Right cardiac atrium (tissue), 5 donors: ENCODE measurements at places on chromosomes 6 and 20. TPM values are rescaled to one million over a fixed set of nuclear protein-coding genes. Genes with fewer than 3 reads are reported as not detected.

CGA gene
- total RNA-seq: not detected

DNA sequence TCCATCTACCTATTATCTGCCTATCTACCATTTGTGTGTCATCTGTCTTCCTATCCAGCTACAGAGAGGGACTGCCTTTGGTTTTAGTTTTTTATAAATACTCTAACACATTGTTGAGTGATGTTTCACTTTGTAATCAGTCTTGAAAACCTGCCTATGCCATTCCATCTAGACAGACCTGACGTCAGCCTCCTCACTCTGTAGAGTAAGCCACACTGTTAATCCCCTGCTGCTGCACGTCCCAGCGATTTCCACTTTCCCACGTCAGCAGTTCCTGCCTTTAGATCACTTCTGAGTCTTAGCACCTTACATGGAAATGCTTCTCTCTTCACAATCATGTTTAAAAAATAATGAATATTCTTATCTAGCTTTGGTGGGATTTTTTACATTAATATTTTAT, 54.8 kb downstream of the PLG start:
- no peak for DNase-seq

NHLRC1 gene
- total RNA-seq: 3.7 TPM

DNA sequence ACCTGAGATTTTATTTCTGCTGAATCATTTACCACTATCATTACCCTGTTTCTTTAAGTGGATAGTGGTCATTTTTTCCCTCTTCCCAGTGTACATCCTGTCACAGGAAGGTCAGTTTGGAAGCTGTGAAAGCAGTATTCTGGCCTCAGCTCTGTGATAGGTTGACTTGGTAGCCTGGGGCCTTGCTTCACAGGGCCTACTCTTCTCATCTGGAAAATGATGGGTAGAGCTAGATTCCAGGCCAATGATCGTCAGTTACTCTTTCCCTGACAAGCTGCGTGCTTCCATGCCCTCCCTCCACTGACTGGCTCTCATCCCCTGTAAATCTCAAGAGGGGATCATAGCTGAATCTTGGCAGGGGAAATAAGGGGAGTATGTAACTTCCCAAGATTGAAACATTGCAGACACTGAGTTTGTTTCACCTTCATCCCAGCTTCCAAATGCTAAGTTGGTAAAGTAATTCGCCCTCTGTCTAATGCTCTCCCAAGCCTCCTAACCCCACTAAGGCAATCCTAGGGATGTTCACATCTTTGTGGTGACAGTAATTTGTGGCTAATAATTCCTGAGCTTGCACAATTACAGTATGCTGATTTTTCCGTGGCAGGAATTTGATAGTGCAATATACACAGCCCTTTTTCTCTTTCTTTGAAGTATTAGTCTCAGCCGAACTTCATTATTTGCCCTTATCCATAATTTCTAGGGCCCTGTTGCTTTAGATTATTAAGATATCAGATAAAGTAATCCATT, 51.2 kb downstream of the VAPB start:
- no peak for DNase-seq

COL21A1 gene
- total RNA-seq: 25.2 TPM

DNA sequence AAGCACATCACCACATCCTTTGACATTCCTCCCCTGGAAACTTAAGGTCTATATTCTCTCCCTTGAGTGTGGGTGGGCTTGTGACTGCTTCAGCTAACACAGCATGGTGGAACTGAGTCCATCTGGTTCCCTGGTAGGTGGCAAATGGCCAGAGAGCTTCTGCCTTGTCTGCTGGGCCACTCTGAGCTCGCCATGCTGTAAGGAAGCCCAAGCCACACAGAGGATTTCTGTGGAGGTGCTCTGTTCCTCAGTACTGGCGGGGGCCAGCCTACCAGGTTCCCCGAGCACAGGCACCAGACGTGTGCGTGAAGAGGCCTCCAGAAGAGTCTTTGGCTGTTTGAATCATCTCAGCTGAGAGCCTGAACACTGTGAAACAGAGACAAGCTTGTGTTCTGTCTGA, 41.6 kb upstream of the PMEPA1 start:
- DNase-seq: no peak

DNA sequence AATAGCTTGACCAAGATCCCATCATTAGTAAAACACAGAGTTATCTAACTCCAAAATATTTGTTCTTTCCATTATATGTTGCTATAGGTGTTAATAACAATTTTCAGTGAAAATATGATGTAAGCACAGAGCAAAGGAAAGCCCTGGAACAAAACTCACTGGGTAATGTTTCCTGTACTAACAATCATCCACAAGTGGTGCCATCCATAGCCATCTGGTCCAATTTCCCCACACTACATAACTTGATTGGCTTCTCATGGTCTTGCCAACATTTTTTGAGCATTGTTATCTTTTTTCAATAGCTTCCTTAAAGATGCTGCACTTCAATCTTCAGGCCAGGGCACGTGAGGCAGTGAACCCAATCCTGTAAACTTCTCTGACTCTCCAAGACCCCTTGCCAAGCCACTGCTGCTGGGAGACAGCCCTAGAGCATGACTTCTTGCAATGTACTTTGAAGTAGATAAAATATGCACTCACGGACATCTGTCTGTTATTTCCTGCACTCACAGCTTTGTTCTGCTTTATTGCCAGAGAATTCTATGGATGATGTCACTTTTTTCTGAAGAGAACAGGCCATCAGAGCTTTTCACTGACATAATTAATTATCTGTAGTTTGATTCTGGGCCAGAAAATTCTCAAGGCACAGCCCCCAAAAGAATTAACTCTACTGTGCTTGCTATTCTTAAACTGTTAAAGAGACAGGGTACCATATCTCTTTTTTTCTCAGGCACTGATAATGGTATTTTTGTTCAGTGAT, 97.5 kb upstream of the TMEM30A start:
- DNase-seq: no peak

LRRC73 gene
- total RNA-seq: 0.82 TPM

DNA sequence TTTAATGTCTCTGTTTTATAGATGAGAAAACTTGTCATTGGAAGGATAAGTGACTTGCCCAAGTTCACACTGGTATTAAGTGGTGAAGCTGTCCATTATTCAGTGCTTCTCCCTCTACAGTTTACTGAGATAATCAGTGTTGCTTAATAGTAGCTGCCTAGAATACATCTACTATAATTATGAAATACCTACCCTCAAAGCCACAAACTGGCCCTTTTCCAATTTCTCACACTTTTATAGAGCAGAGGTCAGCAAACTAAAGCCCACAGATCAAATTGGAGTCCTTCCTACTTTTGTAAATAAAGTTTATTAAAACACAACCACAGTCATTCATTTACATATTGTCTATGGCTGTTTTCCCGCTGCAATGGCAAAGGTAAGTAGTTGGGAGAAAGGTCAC, 73.5 kb downstream of the EYS start:
- DNase-seq: no peak

PTK7 gene
- total RNA-seq: 9.4 TPM

WFDC12 gene
- total RNA-seq: not detected

HLA-DRB1 gene
- total RNA-seq: 86.4 TPM

DNA sequence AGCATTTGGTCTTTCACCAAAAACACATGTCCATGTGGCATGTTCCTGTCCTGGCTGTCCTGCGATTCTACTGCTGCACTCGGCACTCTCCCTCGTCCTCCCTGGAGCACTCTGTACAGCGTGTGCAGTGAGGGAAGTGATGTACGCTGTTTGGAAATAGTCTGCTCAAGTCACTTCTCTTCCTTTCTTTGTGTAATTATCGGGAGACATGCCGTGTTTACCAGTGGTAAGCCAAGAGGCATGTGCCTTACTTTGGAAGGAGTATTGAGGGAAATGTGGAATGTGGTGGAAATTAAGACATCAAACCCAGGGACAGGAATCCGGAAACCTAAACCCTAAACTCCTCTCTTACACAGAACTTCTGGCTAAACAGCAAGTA, 268.5 kb upstream of the FOXQ1 start:
- no peak for DNase-seq

- DNase-seq: no peak
These were observed 62.2 kb upstream of the CLDN20 start for GRCh38 chr6:155201461-155202226.

DNA sequence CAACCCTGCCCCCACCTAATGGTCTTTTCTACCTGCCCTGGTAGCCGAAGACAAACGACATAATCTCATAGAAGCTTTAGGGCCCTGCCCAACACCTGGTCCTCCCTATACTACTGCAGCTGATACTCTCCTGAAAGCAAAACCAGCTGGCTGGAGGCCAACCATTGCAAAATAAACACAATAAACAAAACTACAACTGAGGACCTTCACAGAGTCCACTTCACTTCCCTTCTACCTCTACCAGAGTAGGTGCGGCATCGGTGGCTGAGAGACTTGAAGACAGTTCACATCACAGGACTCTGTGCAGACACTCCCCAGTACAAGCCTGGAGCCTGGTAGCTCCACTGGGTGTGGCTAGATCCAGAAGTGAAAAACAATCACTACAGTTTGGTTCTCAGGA, 476.2 kb downstream of the MMUT start:
- no peak for DNase-seq

GRCh38 chr6:18380158-18380836, 6.9 kb upstream of the RNF144B start:
- no peak for DNase-seq

DNA sequence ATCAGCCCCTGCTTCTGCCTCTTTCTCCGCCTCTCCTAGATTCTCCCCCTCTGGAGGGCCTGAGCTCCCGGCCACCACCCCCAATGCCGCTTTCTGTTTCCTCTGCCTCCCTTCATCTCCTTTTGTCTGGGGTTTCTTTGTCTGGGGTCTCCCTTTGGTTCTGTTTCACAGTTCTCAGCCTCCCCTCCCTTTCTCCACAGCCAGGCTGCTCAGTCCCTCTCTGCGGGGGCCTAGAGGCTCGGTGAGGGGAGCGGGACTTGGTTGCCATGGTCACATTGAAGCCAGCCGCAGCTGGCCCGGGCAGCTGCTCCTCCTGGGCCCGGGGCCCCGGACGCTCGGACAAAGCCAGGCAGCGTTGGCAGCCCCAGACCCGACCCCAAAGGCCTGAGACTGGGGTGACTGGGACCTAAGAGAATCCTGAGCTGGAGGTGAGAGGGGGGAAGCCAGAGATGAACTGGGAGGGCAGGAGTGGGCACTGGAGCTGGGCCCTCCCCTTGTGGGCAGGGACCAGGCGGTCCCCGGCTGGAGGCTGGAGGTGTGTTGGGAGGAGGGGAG, 3.5 kb upstream of the DDR1 start:
- no peak for DNase-seq

DNA sequence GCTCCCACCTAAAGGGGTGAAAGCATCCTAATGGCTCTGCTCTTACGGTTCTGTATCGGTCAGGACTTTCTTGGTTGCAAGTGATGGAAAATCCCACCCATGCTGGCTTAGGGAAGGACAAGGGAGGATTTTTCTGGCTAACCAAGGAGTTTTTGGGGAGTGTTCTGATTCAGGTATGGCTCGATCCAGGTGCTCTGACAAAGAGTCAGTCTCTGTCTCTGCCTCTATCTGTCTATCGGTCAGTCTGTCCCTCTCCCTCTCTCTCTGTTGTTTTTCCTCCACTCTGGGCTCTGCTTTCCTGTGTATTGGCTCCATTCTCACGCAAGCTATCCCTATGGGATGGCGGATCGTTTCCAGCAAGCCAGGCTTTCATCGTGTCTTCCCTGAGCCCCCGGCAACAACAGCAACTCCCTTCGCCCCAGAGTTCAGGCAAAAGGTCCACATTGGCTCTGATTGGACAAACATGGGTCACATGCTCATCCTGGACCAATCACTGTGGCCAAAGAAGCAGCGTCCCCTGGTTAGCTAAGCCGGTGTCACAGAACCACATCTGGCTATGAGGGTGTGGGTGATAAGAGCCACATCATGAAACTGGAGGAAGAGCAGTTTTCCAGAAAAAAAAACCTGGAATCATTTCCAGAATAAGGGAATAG, 160.3 kb downstream of the BMP7 start:
- DNase-seq: no peak

DNA sequence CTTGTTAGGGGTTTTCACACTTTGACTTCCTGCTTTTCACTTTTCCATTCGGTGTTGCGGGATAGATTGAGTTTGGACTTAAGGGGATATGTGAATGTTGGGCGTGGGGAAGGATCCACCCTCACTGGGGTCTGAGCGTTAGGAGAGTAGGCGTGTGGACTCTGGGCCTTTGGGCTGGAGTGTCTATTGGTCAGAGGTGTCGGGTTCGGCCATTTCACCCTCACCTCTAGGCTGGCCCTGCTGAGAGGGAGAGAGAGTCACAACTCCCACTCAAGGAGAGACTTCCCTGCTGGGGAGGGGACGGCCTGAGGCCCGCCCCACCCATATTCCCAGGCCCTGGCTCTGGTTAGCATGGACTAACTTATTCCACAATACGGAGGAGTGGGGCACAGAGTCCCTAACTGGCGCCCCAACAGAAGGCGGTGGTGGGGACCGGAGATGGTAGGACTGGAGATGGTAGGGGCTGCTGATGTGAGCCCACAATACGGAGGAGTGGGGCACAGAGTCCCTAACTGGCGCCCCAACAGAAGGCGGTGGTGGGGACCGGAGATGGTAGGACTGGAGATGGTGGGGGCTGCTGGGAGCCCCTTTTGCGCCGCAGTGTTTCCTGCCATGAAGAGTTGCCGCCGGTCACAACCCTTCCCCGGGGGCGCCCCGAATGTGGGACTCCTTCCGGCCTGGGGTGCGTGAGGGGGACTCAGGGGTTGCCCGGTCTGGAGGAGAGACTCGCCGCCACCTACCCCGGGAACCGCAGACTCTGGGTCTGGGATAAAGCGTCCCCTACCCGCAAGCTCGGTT, 1.4 kb upstream of the PTPRA start:
- DNase-seq: peak; percentile 67

MTG2 gene
- 25.0 TPM for total RNA-seq

GRCh38 chr20:1718604-1719384, 61.2 kb upstream of the SIRPG start:
- DNase-seq: no peak

DNA sequence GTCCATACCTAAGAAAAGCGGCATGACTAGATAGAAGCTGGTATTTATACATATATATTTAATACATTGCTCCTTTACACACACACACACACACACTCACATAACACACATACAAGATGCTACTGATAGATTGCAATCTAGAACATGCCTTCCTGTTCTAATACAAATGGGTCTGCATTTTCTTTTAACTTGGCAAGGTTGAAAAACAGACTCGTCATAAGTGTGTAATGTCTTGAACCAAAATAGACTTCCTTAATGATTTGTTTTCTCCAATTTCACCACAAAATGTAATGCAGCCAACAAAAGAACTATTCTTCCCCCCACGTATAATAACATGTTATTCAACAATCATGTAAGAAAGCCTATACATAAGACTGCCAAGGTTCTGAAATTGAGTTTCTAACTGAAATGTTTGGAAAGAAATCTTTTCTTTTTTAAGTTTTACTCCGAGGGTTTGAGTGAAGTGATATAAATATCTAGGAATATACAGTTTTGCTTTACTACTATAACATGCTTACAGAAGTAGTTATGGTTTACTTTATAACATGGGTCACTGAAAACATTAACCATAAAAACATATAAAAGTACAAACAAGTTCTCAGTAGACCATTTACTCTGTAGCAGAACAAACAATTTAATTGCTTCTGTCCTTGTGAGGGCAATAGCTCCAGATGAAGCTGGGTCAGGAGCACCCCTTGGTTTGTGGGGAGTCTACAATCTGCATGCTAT, 207.5 kb downstream of the FOXC1 start:
- no peak for DNase-seq

RREB1 gene
- total RNA-seq: 37.0 TPM
